ENCODE measurements at places on chromosomes 13 and 19.

GRCh38 chr19:39046037-39046821 lies 13.9 kb upstream of the FBXO27 start:
- no peak for DNase-seq

DNA sequence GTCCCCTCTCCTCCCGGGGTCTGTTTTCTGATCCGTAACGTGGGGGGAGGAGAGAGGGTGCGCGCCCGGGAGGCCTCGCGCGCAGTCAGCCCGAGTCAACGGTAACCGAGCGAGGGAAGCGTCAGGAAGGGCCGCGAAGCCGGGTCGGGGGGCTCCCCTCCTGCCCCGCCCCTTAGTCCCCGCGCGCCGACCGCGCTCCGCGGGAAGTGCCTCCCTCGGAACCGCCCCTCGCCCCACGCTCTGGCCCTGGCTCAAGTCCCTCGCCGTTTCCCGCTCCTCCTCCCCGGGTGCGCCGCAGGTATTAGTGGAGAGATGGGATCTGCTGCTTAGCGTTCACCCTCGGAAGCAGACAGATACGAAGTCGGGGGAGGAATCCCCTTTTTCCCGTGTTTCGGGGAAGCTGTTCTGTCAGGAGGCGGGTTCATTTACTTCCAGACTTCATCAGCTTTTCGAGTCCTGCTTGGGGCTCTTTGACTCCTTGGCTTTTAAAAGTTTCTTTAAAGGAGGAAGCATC lies 770 bp downstream of the HNRNPM start:
- DNase-seq, result peak; percentile 76

DNA sequence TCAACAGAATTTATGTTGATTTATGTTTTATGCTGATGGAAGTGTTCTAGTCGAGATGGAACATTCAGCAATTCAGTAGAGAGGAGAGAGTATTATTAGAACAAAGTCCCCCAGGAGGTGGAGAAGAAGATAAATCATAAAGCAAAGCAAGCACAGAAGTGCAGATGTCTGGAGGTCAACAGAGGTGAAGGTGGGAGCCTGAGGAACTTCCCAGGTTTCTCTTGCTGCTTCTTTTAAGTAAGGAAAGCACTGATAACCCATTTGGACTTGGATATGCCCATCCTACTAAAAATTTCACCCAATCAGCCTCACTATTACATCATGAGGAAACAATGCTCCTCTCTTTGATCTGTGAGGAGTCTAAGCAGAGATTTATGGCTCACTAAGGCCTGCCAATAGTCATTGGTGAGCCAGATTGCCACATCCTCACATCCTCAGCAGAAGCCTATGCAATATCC lies 98.8 kb downstream of the EPSTI1 start:
- no peak for DNase-seq

DNA sequence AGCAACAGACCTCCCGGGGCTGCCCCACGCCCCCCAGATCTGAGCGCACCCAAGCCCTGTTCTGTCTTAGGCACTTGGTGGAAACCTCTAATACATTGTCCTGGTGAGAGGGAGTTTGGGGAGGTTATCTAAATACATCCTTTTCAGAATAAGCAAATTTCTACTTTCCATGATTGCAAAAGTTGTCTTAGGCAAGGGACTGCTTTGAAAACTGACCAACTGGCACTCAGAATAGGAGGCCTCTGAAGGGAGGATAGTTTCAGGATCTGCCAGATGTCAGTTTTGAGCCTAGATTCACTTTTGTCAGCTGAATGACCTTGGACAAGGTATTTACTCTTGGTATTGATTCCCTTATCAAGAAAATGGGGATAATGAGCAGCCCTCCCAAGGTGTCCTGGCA lies 11.8 kb downstream of the SERP2 start:
- DNase-seq, result no peak

DNA sequence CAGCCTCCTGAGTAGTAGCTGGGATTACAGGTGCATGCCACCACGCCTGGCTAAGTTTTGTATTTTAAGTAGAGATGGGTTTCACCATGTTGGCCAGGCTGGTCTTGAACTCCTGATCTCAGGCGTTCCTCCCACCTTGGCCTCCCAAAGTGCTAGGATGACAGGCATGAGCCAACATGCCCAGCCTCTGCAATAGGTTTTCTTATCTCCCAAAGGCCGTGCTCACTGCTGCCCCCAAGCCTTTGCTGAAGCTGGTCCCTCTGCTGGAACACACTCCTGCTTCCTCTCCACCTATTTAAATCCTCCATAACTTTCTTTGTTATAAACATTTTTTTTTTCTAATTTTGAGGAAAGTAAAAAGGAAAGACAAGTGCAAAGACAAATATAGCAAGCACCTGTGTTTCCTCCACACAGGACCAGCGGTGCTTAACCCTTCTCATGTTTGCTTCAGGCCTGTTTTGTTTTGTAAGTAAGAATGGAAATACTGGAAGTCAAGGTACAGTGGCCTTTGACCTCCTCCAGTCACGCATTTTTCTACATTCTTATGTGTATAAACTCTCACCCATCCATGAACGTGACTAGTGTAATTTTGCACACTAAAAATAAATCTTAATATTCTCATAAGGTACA lies 14.5 kb upstream of the TNFAIP8L1 start:
- no peak for DNase-seq

DNA sequence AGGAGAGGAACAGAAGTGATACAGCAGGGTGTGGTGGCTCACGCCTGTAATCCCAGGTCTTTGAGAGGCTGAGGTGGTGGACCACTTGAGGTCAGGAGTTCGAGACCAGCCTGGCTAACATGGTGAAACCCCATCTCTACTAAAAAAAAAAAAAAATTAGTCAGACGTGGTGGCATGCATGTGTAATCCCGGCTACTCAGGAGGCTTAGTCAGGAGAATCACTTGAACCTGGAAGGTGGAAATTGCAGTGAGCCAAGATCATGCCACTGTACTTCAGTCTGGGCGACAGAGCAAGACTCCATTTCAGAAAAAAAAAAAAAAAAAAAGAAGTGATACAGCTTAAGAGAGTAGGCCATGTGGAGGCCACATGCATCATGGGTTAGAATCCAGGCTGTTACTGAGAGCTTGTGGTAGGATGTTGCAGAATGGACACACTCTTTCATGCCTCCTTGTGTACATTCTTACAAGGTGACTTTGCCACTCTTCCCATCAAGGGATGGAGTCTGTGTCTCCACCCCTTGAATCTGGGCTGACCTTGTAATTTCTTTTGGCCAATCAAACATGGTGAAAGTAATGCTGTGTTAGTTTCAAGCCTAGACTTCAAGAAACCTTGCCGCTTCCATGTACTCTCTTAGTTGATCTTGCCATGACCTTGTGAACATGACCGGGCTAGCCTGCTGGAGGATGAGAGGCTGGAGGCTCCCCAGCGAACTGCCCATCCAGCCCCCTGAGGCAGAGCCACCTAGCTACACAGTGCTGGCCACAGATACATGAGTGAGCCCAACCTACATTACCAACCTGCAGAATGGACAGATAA lies 12.3 kb downstream of the FAM187B start:
- no peak for DNase-seq

DNA sequence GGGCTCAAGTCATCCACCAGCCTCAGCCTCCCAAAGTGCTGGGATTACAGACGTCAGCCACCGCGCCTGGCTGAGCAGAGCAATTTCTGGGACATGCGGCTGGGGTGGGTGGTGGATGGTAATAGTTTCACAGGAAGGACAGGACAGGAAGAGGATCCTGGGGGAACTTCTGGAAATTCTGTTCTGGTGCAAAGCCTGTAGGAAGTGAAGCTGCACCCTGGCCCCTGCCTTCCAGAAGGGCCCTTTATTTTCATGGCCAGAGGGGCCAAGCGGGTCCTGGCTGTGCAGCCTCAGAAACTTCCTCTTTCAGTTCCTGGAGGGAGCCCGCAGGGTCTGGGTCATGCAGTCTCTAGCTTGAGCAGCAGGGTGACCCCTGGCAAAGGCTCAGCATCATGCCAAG lies 15.7 kb downstream of the FEM1A start:
- DNase-seq, result no peak

GRCh38 chr19:37362733-37363132 lies 8.2 kb upstream of the ZNF527 start:
- DNase-seq, result no peak

DNA sequence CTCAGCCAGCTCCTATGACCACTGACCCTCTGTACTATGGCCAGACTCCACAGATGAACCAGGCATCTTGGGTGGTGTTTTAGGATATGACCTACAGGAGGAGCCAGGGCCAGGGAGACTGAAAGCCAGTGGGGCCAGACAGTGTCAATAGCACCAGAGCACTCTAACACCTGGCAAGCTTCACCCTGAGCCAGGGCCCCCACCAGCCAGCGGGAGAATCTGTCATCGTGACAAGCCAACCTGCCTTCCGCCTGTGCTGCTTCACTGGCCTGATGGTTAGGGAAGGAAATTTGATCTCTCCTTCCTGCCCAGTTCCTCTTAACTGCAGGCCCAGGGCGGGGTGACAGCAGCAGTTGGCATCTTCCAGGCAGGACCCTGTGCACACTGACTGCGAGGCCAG lies 222.4 kb downstream of the UQCRFS1 start:
- DNase-seq, result no peak

GRCh38 chr13:31699650-31700049 lies 39.7 kb upstream of the RXFP2 start:
- no peak for DNase-seq
